ENCODE measurements at places on chromosomes 2 and 18.

DNA sequence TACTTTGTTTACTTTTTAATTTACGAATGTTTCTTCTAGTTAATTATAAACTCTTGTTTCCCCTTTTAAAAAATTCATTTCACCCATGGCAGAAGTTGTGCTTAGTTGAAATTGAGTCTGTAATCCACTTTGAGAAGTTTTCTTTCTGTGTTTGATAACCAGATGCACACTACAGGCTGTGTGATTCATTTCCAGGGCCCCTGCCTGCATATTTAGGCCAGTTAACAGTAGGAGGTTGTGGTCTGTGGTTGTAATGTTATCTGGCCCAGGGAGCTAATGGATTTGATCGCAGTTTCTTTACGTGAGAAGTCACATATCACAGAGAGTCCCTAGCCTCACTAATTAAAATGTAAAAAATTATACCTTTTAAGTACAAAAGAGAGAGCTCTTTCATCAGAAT is 3.3 kb downstream of the CDH7 start:
- DNase-seq: no peak

- DNase-seq: no peak
Observed at GRCh38 chr2:158760887-158761286, 34.2 kb upstream of the DAPL1 start.

DNA sequence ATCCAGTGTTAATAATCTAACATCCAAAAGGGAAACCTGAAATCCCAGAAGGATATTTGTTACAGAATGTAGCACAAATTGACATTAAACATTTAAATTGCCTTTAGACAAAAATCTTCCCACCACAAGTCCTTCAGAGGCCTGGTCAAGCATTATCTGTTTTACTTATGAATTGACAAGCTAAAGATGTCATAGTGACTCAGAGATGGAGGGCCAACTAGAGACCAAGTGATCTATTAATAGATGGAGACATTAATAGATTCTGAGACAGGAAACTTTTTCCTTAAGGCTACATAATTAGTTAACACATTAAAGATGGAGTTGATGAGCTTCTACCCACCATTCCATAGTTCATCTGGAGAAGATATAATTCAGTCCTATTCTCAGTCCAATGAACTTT is 526.2 kb downstream of the IRS1 start:
- DNase-seq: no peak

GRCh38 chr2:109321570-109321969 is 192.6 kb downstream of the SH3RF3 start:
- DNase-seq: peak; percentile 22

DNA sequence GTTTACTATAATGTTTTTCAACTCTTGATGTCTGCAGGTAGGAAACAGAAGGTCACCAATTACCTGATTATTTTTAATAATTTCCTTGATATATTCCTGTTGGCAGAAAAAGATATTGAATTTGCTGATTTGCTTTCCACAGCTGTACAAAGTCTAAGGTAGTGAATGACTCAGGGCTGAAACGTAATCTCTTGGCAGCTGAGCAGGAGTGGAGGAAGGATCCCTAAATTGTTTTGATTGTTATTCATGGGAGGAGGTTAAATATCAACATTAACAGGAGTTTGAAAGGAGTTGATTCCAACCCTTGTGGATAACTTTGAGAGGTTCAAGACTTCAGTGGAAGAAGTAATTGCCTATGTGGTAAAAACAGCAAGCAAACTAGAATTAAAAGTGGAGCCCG is 345.2 kb upstream of the SLC8A1 start:
- DNase-seq: no peak

DNA sequence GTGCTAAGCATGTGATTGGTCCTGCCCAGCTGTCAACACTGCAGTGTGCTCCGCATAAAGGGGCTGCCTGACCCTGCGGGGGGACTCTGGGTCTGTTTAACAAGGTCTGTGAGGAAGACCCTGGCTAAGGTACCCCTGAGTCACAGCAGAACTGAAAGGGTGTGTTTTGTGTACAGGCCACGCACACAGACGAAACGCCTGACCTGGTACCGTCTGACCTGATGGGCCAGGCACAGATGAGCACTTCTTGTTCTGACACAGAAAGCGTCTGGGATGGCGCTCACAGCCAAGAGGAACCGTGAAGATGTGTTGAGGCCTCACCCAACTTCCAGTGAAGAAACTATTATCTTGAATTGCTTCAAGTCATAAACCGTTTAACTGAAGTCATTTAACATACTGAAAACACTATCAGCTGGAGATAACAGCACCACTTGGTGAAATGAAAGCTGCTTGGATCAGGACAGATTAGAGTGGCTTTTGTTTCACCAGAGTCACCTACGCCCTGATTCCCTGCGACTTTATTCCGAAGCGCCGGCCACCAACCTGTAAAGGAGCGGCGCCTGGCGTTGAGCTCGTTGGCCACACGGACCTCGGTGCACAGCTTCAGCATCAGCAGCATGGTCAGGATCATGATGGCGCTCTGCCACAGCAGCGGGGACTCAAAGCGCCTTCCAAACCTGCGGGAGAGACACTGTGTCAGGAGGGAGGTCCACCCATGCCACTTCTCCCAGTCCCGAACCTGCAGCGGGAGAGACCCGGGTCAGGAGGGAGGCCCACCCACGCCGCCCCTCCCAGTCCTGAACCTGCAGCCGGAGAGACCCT is 8.5 kb downstream of the SLC66A2 start:
- DNase-seq: no peak

DNA sequence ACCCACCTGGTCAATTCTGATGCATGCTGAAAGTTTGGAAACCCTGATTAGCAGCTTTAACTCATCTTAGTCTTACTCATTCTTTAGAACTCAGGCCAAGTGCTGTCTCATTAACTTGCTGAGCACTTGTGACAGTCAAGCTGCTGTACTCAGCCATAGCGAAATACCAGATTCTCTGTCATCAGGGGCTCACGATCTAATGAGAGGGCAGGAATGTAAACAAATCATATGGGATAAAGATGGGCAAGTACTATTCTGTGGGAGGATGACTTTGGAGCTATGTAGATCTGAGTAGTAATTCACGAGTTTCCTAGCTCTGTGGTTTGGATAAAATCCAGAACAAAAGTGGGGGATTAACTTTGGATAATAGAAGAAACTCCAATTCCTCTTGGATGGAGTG is 376.6 kb downstream of the HRH4 start:
- no peak for DNase-seq

- DNase-seq: no peak
Observed at GRCh38 chr2:198587240-198587639, 782.8 kb downstream of the PLCL1 start.

- DNase-seq: no peak
Observed at GRCh38 chr2:189260361-189260814, 80.8 kb upstream of the COL5A2 start.

GRCh38 chr18:49169037-49169521 is 218.3 kb upstream of the SMAD7 start:
- DNase-seq: no peak

DNA sequence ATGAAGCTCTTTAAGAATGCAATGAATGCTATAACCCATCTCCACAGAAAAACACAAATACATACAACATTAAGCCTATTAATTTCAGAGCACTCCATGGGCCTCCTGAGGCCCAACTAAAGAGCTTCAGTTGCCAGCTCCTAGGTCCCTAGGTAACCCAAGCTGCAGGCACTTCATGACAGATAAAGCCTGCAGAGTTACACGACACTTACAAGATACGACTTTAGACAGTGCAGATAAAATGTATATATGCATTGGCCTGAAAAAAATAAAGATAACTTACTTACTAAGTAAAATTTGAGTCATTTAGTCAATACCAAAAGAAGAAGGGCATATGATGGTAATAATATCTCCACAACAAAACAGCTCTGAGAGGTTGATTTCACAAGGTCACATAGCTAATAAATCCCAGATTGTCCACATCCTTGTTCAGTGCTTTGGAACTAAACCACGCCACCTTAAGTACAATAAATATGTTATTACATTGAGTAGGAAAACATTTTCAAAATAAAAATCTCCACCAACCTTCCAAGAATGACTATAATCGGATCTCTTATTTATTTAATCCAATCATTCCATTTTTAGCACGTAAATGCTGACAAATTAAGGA is 3.4 kb downstream of the MAP4K3 start:
- no peak for DNase-seq

GRCh38 chr2:47485751-47486300 is 82.9 kb downstream of the MSH2 start:
- no peak for DNase-seq

DNA sequence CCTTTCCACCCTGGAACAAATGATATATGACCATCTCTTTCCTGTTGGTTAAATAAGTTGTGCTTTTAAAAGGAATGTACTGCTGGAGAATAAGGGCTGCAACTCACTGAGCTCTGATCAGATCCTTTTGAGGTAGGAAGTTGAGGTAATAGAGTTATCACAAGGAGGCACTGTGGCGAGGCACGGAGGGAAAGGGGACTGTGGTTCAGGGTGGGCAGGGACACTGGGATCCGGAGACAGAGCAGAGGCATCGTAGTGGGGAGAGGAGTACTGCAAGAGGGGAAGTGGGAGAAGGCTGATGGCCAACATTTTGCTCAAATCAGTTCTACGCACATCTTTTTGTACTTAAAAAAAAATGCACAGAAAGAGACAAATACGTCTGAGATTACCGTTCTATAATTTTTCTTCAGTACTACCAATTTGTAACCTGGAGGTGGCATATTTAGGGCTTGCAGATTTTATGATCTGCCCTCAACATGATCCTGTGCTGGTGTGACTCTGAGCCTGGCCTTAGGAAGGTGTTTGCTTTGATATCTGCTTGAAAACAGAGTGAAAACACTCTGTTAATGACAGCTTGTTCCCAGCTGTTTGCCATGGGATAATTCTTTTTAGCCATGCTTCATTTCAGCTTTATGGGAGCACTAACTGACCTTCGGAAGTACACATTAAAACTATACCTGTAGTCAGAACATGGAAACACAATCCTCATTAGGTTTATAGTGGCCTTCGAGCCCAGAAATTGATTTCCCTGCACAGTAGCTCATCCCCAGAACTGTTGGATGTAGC is 168.1 kb downstream of the KCNE4 start:
- no peak for DNase-seq

GRCh38 chr18:31595121-31595771 is 3.6 kb downstream of the TTR start:
- DNase-seq: no peak

GRCh38 chr2:85852937-85853498 is 35.8 kb downstream of the ST3GAL5 start:
- no peak for DNase-seq

DNA sequence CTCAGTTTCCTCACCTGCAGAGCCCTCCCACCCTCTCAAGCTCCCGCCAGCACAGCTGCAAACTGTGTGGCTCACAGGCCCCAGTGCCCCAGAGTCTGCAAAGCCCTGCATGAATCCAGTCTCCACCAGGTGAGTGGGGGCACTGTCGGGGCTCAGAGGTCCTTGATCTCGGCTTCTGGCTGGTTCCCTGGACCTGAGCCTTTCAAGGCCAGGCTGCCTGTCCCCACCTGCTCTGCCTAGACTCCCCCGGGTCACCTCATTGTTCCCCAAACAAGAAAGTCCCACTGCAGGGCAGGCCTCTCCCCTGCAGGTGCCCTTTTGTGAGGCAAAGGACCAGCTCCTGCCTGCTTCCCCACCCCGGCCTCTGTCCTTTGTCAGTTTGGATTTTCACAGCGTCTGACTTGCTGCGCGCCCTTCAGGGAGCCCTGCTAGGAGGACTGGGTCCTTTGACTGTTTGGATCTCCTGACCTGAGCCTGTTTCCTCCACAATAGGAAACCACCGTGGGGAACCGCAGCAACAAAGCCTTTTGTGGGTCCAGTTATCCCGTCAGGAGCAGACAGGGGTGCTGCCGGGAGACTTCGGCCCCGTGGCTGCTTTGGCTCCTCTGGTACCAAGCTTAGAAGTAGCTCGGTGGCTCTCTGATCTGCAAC is 200.5 kb upstream of the HDAC4 start:
- DNase-seq: no peak

GRCh38 chr2:20397811-20398447 is 47.3 kb upstream of the PUM2 start:
- DNase-seq: no peak

DNA sequence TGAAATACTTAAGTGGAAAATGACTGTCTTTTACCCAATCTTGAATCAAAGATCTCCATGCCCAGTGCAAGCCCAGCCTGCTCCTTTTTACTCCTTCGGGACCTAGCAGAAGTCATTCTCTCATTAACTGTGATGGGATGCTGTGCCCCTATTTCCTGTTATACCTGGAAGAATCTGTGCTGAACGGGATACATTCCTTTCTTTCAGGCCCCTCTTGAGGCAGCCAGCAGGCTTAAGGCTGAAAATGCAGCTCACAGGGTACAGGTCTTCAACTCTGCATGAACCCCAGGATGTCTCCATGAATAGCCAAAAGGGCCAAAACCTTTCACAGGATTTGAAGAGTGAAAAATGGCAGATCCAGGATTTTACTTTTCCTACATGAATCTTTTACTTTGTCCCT is 784.8 kb upstream of the KLHL29 start:
- DNase-seq: no peak

- no peak for DNase-seq
Observed at GRCh38 chr2:47528874-47529273, 125.9 kb downstream of the MSH2 start.

DNA sequence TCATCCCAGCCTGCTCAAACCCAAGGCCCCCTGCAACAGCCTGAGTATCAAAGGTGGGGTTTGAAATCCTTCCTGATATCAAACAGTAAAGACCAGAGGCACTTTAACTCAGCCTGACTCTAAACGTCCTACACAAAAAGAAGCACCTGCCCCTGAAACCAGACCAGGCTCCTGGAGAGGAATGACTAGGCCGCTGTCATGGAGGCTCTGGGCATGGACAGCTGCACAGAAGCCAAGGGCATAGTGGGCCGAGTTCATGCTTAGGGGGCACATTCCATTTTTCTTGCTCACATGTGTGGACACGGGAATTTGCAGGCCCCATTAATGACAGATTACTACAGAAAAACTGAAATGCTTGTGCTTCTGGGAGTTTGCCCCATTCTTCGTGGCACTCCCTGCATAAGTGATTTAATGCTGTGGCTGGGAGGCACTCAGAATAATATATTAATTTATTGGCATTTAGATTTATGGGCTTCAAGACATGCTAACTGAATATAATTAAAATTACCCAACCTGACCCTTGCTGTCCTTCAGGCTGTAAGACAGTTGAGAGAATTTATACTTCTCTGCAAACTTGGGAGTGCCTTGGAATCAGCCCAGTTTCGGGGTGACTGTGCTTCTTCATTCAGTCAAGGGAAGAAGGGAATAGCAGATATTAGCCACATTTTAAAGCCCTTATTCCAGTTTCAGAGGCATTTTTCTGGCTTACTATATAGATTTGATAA is 105.5 kb downstream of the GYPC start:
- no peak for DNase-seq

GRCh38 chr2:147275943-147276342 is 568.9 kb upstream of the ACVR2A start:
- no peak for DNase-seq

- DNase-seq: no peak
Observed at GRCh38 chr18:64202863-64203262, 54.0 kb upstream of the LINC00305 start.

- DNase-seq: no peak
Observed at GRCh38 chr2:3409627-3410170, 30.2 kb downstream of the TRAPPC12 start.

Measured in AML-193 (cell line).